ENCODE measurements at places on chromosomes 2 and 18.
A peak's percentile ranks its signal among the peaks of the same experiment; 100 is the strongest.

GRCh38 chr2:47088371-47089082 lies 66.6 kb downstream of the STPG4 start:
- no peak for DNase-seq

- no peak for DNase-seq
These were observed 49.6 kb upstream of the CHMP1B start for GRCh38 chr18:11801573-11801972.

GRCh38 chr2:64770781-64771334 lies 117.1 kb upstream of the SERTAD2 start:
- DNase-seq = no peak

DNA sequence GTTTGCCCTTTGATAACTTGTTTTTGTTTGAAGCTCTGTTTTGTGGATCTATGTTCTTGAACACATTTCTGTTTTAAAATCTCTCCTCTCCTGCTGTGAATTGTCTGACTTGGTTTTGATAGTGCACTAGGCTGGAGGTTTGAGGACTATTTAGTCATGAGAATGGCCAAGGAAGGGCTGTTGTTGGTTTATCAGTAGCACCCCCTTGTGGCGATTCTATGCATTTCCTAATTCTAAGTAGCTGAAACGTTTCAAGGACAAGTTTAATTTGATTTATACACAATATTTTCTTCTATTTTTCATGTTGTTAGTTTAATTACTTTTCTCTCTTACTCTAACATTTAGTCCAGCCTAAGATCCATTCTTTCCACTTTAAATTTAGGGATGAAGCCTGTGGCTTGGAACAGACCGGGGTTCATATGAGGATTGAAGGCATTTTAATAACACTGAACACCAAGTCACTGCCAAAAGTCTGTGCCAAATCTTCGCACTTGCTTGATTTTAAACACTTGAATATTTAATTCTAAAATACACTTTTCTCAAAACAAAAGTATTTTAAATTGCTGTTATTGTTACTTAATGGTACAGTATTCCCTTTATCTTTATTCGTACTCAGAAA lies 166.0 kb downstream of the SOCS6 start:
- DNase-seq = peak; percentile 34

All from B cell (primary cell).